Motor neuron (in vitro differentiated cells): ENCODE measurements at places on chromosomes 4 and X. TPM values are rescaled to one million over a fixed set of nuclear protein-coding genes. Genes with fewer than 3 reads are reported as not detected.

PNMA5 gene
- 0.23 and 0.38 TPM in 2 replicates for total RNA-seq

GRCh38 chr4:143773998-143774895, 73.8 kb upstream of the FREM3 start:
- ATAC-seq = no peak

MAPK10 gene
- total RNA-seq = 1.2 and 7.1 TPM in 2 replicates

TRO gene
- 74.5 and 81.1 TPM in 2 replicates for total RNA-seq

PABPC5 gene
- total RNA-seq = 8.0 and 9.0 TPM in 2 replicates

CCNB3 gene
- 1.2 and 2.1 TPM in 2 replicates for total RNA-seq

CXCL5 gene
- 0.15 TPM in 1 of 2 replicates, not detected in the other for total RNA-seq

GRCh38 chrX:9311421-9312160, 153.3 kb upstream of the TBL1X start:
- ATAC-seq = peak; percentile 74

NAT8L gene
- total RNA-seq = 8.1 and 11.3 TPM in 2 replicates

RAB9B gene
- 9.7 and 12.7 TPM in 2 replicates for total RNA-seq

DNA sequence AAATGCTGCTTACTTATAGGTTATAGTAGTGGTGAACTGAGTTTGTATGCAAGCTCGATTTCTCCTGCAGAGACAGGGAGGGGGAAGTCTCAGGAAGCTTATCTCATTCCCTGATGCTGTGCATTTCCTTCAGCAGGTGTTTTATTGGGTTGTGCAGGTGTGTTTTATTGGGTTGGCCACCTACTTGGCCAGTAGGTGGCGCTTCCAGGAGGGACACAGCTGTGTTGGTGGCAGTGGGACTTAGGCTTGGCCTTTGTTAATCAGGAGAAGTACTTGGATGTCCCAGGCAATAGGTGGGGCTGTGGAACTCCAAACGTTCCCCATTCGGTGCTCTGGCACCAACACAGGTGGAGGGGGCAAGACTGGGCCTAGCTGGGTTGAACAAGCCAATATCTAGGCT, 196.0 kb upstream of the DCAF8L1 start:
- no peak for ATAC-seq

GAGE13 gene
- total RNA-seq = not detected in 2 replicates
